Stimulated activated CD4-positive, alpha-beta T cell treated with anti-CD3 and anti-CD28 coated beads, TNF-alpha, amount 100 ng/mL, for 24 hours (primary cell): ENCODE measurements at places on chromosomes 2 and 18.

- DNase-seq: no peak
These were observed 324.5 kb upstream of the UBE2E3 start for GRCh38 chr2:180655842-180656454.

DNA sequence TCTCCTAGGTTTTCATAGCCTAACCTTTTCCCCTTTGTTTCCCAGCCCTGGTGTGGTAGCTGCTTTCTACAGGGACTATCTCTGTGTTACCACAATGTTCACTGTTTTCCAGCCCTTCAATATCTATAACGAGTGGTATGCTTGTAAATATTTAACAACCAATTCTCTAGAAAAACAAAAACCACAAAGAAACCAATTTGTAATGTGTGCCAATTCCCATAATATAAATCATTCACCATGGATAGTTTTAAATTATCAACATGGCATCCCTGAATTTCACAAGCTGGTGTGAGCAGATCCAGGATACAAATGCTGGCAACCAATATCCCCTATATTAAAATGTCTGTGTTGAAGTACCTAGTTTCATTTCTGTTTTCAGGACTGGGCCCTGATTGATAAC lies 207.5 kb upstream of the FBXO11 start:
- no peak for DNase-seq

DNA sequence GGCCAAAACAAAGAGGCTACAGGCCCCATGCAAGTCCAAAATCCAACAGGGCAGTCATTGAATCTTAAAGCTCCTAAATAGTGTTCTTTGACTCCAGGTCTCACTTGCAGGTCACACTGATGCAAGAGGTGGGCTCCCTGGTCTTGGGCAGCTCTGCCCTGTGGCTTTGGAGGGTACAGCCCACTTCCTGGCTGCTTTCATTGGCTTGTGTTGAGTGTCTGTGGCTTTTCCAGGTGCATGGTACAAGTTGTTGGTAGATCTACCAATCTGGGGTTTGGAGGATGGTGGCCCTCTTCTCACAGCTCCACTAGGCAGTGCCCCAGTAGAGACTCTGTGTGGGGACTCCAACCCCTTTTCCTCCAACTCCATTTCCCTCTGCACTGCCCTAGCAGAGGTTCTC lies 115.8 kb upstream of the ALKAL2 start:
- DNase-seq: no peak

- no peak for DNase-seq
These were observed 92.4 kb downstream of the CABLES1 start for GRCh38 chr18:23227726-23228070.

GRCh38 chr2:160353166-160353565 lies 140.4 kb downstream of the RBMS1 start:
- DNase-seq: peak; percentile 7

GRCh38 chr18:32208023-32208422 lies 18.2 kb downstream of the MEP1B start:
- DNase-seq: no peak

- no peak for DNase-seq
These were observed 98.3 kb downstream of the NRP2 start for GRCh38 chr2:205780645-205781044.

DNA sequence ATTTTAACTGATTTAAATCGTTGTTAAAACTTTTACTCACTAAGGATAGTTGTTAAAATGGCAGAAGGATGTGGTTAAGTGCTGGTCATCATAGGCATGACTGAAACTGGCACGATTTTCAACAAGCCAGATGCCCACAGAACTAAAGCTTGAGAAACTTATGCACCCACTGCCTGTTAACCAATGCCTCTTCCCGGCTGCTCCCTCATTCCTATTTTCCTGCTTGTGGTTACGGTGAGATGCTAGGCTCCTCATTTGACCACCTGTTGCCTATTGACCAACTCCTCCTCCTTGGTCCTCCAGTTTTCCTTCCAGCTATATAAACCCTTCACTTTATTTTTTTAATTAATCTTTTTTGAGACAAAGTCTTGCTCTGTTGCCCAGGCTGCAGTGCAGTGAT lies 238.7 kb downstream of the TFCP2L1 start:
- no peak for DNase-seq

DNA sequence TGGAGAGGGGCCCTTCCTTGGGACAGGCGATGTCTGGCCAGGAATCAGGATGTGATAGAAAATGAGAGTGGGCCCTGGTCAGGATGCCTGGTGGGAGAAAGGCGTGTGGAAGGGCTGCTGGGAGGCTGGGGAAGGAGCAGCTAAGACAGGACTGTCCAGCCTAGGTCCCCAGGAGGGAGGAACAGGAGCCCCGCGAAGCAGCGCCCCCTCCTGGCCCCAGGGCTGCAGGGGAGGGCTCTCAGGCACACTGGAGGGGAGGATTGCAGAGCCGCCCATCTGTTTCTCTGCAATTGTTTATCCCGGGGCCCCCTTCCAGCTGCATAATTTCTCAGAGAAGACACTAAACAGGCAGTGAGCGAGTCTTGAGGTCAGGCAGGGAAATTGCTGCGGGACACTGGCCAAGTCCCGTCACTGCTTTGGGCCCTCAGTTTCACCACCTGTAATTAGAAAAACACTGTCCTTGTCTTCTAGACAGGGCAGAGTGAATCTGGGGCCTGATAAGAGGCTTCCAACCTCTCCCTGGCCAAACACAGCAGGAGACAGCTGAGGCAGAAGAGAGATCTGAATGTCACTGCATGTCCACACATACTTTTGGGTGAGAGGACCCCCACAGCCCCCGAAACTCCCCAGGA lies 3.9 kb upstream of the NPPC start:
- DNase-seq: no peak

DNA sequence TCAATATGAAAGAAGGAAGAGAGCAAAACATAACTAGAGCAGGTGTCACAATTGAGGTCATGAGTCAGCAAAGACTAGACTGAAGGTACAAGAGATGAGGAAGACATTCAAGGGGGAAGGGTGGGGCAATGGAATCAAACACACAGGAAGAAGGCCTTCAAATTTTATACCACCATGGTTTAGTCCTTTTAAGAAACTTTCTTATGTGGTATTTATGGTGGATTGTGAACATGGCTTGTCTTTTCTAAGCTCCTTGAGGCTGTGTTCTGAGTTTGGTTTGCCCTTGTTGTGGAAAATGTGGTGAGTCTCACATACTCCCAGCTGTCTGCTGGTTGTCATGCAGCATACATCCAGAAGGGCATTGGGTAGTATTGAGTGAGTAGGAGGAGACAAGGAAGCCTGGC lies 62.1 kb downstream of the NABP1 start:
- no peak for DNase-seq

GRCh38 chr18:3911413-3911812 lies 461.4 kb downstream of the TGIF1 start:
- no peak for DNase-seq

GRCh38 chr18:59768409-59768808 lies 71.2 kb upstream of the CCBE1 start:
- DNase-seq: no peak

DNA sequence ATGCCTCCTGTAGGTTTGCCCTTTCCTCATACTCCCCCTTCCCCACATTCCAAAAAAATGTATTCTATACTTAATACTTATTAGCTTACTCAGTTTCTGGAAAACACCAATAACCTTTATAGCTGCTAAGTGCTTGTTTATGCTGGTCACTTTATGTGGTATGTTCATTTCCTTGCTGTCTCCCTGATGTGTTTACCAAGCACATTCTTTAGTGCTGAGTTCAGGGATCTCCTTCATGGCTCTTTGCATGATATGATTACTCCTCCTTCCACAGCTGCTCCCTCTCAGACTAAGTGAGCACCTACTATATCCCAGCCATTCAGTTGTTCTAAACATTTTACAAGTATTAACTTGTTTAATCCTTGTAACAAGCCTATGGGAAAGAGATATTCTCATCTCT lies 698.3 kb upstream of the FANCL start:
- no peak for DNase-seq

DNA sequence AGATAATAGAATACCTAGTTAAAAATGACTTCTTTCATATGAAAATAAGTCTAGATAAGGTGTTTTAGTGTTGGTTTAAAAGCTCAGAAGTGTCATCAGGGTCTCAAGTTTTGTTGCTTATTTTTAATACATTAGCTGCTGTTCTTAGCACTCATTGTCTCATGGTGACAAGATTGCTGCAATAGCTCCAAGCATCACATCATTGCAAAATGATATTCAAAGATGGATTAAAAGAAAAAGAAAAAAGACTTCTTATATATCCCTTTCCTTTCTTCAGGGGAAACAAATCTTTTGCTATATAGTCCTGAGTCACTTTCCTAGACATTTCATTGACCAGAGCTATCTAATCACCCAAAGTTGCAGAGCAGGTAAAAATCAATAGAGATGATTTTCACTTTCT lies 386.1 kb downstream of the ARHGAP15 start:
- no peak for DNase-seq

DNA sequence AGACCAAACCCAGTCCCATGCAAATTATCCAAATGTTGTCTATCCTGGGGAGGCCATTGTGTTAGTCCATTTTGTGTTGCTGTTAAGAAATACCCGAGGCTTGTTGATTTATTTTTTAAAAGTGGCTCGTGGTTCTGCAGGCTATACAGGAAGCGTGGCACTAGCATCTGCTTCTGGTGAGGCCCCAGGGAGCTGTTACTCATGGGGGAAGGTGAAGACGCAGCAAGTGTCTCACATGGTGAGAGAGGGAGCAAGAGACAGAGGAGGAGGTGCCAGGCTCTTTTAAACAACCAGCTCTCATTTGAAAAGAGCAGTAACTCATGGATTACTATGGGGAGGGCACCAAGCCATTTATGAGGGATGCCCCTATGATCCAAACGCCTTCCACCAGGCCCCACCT lies 80.3 kb upstream of the ARL4C start:
- DNase-seq: no peak

DNA sequence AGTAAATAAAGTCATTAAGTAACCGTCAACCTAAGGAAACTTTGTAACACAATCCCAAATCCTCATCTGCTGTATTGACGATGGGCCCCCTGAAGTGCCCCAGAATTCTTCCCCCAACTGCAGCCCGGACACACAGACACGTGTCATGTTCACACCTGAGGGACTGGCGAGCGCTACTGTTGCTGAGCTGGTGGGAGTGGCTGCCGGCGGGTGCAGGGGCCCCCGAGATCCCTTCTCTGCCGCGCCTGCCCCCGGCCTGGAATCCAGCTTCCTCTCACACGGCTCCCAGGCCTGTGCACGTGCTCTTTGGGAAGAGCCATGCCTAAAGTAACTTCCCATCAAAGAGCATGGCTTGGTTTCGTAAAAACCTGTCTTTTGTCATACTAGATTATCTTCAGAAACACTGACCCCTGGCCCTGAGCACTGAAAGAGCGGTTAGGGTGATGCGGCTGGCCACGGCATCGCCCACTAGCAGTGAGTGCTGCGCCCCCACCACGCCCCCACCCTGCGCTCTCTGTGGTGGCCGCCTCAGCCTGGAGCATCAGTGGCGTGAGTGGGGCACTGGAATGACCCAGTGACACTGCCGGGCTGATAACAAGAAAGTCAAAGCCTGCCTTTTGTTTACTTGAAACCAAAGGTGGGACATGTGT lies 56.0 kb downstream of the ADI1 start:
- no peak for DNase-seq

- no peak for DNase-seq
These were observed 2.6 kb upstream of the RNU2-63P start for GRCh38 chr2:88018909-88019308.

DNA sequence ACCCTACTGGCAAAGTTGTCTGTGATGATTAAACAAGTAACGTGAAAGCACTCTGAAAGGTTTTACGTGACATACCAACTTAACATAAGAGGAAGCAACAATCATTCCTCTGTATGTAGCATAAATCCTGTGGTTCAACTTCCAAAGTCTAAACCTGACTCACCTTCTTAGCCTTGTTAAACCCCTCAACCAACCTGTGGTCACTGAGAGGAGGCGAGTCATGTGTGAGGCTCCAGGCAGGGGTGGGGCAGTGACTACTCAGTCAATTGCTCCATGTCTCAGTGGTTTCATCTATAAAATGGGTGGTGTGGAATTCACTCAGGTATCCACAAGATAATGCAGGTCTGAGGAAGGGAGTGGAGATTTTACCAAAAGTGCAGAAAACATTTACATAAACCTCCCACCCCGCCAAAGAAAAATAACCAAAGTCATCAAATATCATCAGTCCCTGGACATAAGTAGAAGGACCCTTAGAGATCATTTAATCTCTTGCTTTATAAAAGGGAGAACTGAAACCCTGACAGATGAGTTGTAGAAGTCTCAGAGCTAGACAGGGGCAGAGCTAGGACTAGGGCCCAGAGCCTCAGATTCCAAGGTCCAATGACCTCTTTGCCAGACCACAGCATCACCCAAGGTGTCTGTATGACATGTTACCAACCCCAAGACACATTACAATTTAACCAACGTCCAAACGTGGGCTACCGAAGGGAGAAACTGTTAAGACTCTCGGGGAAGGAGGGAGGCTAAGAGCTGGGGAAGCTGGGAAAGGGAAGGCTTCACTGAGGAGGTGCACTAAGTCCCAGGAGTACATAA lies 3.7 kb upstream of the PCBP1 start:
- peak; percentile 68 for DNase-seq

GRCh38 chr2:142874293-142874814 lies 3.1 kb upstream of the KYNU start:
- no peak for DNase-seq

DNA sequence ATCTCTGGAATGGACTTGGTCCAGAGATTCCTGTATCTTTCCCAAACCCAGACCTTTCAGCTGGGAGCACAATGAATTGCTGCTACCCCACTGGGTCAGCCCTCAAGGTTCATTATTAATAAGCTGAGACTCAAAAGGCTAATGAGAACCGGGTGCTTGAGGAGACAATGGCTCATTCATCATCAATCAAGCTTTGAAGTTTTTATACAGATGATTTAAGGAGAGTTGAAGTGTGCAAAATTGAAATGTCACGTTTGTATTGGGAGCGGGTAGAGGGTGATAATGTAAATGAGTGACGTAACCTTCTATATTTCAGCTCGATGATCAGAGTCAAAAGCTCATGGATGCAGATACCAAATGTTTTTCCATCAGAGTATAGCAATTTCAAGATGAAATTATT lies 744.9 kb downstream of the ERBB4 start:
- no peak for DNase-seq

- no peak for DNase-seq
These were observed 559.5 kb upstream of the GCFC2 start for GRCh38 chr2:76270096-76270710.
